ENCODE measurements at places on chromosomes 4 and X. TPM values are rescaled to one million over a fixed set of nuclear protein-coding genes. Genes with fewer than 3 reads are reported as not detected.

Gene GPRIN3
- total RNA-seq = 7.2 TPM

Gene SLC10A7
- total RNA-seq = 42.9 TPM

Gene FDCSP
- total RNA-seq = 1.7 TPM

Gene FAM114A1
- total RNA-seq = 186 TPM

Gene SSX3
- not detected for total RNA-seq

GRCh38 chr4:173002830-173003561 lies 165.6 kb upstream of the GALNT7 start:
- no peak for DNase-seq

GRCh38 chr4:26779224-26779623 lies 81.4 kb upstream of the STIM2 start:
- no peak for DNase-seq

GRCh38 chr4:99219072-99219471 lies at the start of gene ADH6:
TSS of gene ADH6 (minus strand) at chr4:99219246. CDS start at chr4:99219152, 94 bp downstream.
- no peak for DNase-seq

GRCh38 chrX:26328608-26329319 lies 112.8 kb downstream of the MAGEB5 start:
- DNase-seq = no peak

- DNase-seq = no peak
Measured at GRCh38 chrX:106450405-106450804, 161.4 kb upstream of the RADX start.

- no peak for DNase-seq
Measured at GRCh38 chrX:15167826-15168225, 102.1 kb downstream of the ASB9 start.

GRCh38 chr4:79588679-79589078 lies 180.7 kb upstream of the GK2 start:
- DNase-seq = no peak

GRCh38 chrX:39443240-39443639 lies 642.0 kb downstream of the MID1IP1 start:
- DNase-seq = no peak

- DNase-seq = no peak
Measured at GRCh38 chr4:146059151-146059550, 116.4 kb upstream of the LSM6 start.

DNA sequence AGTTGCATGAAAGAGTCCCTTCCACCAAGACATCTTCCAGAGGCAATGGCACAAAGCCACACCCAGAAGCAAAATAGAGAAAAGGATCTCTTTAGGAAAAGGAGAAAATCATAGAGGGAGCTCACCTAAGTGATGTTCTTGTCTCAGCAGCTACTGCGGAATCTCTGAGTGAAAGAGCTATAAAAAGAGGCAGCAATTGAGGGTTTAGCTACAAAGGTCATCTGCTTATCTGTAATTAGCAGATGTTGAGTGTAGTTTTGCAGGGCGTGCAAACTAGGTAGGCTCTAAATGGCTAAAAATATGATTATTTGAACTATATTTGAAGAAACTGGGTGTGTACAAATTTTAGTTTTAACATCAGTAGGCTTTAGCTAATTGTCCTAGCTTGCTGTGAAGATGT lies 276.0 kb downstream of the HS3ST1 start:
- no peak for DNase-seq

Measured in urinary bladder (tissue), 4 donors.